MV-4-11 (cell line): ENCODE measurements at places on chromosomes 6 and 20.

- no peak for DNase-seq
Observed at GRCh38 chr6:81734081-81734480, 18.4 kb downstream of the TENT5A start.

DNA sequence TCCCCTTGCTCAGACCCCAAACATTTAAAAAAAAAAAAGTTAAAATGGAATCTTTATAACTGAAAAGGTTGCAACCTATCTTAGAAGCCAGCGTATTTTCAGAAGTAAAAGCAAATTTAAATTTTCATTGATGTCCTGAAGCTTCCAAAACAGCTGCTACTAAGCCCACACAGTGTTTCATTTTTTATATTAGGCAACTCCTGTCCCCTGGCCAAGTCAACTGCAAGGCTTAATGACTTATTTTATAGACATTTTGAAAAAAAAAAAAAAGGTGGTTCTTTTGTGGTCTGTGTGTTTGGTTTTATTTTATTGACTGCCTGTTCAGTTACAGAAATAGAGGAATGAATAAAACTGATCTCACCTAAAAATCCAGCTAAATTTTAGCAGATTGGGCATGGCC lies 13.0 kb downstream of the CFAP61 start:
- no peak for DNase-seq

GRCh38 chr20:19648024-19648423 lies 110.0 kb upstream of the RIN2 start:
- DNase-seq = no peak

GRCh38 chr6:23790756-23791155 lies 335.3 kb upstream of the NRSN1 start:
- DNase-seq = no peak

DNA sequence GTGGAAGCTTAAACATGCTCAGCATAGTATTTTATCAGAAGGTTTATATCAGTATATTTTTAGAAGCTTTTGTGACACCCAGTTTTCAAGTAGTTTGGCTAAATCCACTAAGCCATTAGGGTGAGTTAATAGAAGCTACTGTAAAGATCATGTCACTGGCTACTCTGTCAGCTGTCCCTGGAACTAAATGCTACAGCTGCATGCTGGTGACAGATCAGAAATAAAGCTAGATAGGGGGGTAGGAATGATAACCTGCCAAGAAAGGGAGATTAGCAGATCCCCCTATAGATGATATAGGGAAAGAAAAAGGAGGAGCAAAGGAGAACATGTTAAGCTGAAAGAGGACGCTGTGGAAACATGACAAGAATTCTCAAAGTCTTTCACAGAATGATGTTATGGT lies 363.2 kb downstream of the QKI start:
- DNase-seq = no peak

DNA sequence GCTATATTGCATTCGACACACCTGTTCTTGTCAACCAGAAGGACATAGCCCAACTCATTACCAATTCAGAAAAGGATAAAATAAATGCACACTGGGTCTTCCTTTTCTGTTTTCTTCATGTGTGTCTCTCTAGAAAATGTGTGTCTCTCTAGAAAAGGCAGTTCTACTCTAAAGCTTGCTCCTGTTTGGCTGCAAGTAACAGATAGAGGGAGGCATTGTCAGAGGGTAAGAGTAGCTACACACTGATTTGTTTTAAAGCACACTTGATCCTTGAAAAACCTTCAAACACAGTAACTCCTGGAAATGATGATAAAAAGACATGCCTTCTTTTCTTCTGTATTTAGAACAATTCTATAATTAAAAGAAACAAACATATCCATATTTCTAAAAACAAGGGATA lies 21.3 kb downstream of the GRM1 start:
- no peak for DNase-seq

DNA sequence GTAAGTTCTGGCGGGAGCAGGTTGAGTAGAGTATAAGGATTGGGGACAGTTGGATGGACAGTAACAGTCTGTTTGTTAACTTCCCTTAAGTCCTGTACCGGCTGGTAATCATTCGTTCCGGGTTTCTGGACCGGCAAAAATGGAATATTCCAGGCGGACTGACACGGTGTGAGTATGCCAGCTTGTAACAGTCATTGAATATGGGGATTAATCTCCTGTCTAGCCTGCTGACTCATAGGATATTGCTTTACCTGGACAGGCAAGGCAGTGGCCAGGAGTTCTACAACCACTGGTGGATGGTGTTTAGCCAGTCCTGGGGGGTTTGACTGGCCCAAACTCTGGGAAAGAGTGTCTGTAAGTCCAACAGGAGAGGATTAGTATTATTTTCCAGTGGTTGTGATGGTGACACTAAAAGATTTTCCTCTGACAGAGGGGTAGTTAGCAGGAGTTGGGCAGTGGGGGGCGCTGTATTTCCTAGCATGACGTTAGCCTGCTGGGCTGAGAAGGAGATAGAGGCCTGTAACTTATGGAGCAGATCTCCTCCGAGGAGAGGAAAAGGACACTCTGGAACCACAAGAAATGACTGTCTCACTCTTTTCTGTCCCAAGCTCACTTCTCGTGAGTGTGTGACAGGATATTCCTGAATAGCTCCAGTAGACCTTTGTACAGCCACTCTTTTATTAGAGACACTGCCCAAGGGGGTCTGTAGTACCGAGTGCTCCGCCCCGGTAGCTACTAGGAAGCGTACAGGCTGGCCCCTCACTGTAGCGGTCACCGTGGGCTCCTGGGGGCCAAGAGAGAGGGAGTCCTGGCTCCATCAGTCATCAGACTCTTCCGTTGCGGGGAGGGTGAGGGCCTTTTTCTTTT lies 152.2 kb downstream of the TRIM27 start:
- DNase-seq = peak; percentile 36

- DNase-seq = no peak
Observed at GRCh38 chr6:24861934-24862333, 63.2 kb upstream of the ARMH2 start.

DNA sequence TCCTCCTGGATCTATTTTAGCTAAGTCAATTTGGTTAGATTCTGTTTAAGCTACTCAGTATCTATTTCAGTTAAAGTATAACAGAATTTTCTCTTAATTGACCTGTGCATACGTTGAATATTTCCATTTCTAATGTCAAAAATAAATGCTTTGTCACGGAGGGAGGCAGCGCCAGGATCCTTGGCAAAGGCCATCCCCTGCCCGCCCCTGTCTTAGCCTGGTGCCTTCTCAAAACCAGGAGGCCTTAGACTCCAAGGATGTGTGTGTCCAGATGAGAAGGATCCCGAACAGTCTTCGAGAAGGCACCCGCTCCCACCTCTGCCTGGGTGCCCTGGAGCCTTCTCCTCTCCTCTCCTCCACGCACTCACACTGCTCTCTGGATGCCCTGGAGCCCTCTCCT lies 22.4 kb downstream of the TCFL5 start:
- no peak for DNase-seq

DNA sequence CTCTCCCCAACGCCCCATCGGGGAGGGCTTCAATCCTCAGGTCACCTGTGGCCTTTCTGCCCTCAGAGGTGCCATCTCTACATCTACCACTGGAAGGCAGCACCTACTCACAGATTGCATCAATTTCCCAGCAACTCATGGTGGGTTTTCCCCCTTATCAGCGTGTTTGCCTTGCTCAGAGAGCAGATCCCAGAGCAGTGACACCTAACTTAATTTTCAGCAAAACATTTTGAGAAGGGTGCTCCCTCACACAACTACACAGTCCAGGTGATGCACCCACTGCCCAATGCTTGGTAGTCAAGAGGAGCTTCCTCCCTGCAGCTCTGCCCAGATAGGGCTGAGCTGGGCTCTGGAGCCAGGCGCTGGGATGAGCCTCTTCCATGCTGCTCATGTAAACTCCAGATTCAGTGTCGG lies 48.2 kb downstream of the PLG start:
- DNase-seq = no peak

DNA sequence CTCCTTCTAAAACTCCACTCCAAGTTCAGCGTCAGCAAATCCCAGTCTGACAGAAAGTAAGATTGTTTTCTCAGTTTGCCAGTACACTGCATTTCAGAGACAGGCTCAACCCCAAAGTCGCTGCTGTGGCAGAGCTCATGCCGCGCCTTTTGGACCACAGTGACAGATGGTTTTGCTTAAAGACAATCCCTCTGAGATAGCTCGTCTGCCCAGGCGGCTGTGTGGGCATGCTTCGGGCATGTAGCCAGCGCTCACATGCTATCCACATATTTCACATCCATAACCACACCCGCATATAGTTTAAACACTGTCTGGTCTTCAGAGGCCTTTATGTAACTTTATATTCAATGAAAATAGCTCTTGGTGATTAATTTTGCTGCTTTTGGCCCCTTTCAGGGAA lies 14.7 kb upstream of the PXDC1 start:
- no peak for DNase-seq

DNA sequence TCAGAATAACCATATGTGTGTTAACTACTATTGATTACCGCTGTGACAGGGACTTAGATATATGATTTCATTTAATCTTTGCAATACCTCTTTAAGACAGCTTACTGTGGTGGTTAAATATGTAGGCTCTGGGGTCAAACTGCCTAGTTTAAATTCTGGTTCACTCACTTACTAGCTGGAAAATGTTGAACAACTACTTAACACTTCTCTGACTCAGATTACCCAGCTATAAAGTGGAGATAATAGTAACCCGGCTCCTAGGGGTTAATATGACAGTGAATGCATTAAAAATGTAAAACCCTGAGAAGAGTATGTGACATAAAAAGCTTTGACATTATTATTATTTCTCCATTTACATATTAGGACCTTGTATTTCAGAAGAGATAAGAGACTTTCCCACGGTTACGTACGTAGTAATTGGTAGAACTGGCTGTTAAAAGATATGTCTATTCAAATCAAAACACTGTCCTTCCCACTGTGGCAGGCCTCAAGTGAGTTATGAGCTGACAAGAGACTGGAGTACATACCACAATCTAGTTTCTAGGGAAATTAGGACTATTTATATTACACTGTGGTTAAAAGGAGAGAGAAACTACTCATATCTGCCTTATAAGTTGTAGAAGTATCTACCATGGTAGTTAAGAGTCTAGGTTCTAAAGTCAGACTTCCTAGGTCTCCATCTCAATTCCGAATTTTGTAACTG lies 4.4 kb upstream of the PLCB1 start:
- DNase-seq = peak; percentile 50

- no peak for DNase-seq
Observed at GRCh38 chr6:41894366-41895299, 542 bp downstream of the USP49 start.

DNA sequence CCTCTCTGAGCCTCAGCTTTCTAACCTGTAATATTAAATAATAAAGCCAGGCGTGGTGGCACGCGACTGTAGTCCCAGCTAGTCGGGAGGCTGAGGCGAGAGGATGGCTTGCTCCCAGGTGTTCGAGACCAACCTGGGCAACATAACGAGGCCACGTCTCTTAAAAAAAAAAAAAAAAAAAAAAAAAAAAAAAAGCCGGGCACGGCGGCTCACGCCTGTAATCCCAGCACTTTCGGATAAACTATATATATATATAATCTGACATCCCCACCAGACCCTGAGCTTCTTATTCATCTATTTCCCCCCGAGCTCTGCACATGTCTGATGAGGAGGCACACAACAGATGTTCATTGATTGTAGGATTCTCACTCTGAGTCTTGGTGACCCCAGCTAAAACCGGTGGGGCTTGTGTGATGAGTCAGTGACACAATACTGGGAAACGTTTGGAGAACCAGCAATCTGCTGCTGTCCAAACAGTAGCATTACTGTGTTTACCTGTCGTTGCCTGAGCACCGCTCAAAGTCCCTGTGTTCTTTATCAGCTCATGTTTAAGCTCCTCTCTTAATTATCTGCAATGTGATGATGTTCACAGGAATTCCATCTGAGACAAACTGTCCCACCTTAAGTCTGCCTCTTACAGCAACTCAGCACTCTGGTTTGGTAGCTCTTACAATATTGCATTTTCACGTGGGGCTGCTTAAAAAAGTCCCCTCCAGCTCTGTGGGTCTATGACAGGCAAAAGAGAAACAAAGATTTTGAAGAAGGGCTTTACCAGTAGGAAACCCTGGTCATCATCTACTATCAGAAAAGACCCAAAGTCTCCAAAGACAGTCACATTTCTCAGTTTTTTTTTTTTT lies 1.0 kb upstream of the SPATA2 start:
- DNase-seq = peak; percentile 18

GRCh38 chr6:18330548-18331081 lies 56.5 kb upstream of the RNF144B start:
- DNase-seq = peak; percentile 94

DNA sequence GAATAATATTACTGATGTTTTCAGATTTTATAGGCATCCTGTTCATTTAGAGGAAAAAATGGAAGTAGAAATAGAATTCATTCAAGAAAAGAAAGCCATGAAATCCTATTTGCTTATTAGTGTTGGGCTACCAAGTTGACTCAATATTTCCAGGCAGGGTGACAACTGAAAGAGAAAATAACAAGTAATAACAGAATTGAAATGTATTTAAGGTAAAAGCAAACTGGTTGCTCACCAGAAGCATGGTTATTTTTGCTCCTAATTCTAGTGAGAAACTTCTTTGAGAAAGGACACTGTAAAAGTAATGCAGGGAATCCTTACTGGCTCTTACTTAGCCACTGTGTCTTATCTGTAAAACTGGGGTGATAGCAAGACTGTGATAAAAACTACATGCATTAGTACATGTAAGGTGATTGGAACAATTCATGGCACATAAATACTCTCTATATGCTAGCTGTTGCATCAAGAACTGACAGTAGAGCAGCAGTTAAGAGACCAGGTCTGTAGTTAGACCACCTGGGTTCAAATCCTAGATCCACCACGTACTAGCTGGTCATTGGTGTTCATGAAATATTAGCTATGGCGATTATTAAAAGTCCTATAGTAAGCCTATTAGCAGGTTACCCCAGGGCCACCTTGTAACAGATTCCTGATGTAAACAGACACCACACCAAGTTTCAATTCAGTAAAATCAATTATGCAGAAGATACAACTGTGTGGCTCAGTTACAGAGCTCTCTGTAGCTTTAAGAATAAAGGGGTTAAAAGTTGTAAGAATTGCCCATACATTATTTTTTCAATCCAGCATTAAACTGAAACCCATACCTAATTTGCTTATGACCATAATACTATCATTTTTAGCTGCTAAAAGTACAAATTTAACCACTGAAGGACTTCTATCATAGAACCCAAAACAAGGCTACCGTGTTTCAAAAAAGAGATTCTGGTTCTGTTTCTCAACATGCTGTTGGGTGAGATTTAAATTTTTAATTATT lies 159.2 kb upstream of the COL21A1 start:
- DNase-seq = no peak

DNA sequence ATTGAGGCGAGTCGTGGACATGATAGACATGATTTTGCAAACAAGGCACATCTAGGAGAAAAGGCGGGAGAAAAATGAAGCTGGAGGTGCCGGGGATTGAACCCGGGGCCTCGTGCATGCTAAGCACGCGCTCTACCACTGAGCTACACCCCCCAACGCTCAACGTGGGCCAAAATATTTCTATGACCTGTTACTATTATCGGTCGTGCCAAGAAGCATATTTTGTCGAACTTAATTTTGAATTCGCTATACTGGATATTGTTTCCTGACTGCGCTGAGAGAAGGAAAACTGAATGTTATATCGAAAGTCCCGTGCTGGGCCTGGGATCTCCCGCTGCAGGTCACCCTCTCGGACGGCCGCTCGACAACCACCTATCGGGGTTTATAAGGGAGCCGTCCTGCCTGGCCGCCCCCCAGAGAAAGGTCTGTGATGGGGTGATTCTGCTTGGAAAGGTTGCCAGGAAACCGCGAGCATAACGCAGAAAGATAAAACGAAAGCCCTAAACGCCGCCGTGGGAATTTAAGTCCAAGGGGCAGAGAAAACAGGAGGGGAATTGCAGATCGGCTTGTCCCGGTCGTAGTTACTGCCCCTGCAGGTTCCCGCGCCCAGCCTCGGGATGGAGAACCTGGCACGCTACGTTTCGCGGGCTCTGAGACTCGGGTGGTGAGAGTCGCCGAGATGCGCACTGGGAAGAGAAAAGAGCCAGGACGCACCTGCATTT lies 60.0 kb downstream of the TRIM27 start:
- peak; percentile 78 for DNase-seq

GRCh38 chr6:3646616-3647362 lies 104.7 kb downstream of the PXDC1 start:
- no peak for DNase-seq
